ENCODE measurements at places on chromosomes 2 and 18.

GRCh38 chr2:232236200-232236599, 142.4 kb upstream of the ALPP start:
- DNase-seq: no peak

DNA sequence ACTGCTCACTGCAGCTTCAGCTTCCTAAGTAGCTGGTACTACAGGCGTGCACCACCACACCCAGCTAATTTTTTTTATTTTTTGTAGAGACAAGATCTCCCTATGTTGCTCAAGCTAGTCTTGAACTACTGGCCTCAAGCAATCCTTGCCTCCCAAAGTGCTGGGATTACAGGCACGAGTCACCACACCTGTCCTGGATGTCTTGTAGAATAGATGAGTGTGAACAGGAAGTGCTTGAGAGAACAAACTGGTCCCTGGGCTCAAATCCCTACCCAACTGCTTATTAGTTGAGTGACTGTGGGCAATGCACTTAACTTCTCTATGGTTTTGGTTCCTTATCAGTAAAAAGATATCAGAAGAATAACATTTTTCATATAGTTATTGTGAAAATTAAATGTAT, 34.2 kb downstream of the PKDCC start:
- DNase-seq: no peak

DNA sequence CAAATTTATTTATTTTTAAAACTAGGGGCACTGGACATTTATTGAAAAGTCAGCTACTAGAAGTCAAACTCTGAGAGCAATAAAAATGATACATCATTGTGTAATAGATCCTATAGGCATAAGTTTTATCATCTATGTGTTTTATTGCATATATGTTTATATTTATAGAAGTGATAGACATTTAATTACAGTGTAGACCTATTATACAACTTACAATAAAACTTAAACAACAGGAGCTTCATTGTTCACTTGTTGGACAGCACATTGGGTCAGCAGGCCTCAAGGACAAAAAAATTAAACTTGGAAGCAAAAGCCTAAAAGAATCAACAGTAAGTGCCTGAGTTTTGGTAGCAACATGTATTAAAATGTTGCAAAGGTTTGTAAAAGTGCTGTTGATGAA, 15.0 kb upstream of the ACTR2 start:
- no peak for DNase-seq

GRCh38 chr2:26886736-26887135, 38.8 kb downstream of the DPYSL5 start:
- DNase-seq: peak; percentile 4

DNA sequence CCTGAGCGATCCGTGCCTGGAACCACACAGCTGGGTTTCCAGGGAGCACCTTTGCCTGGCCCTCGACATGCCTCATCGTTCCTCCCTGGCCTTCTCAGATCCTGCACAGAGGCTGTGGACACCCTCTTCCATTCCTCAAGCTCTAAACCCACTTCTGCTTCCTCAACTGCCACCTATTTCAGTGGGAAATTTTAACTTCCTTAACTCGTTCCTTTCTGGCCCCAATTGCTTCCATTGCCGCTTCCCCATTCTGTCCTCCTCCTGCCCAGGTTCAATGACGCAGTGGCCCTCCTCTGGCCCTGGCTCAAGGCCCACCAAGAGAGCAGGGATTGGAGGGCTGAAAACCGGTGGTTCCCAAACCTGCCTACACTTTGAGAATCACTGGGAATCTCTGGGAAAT, 4.8 kb upstream of the B3GNT7 start:
- DNase-seq: no peak

DNA sequence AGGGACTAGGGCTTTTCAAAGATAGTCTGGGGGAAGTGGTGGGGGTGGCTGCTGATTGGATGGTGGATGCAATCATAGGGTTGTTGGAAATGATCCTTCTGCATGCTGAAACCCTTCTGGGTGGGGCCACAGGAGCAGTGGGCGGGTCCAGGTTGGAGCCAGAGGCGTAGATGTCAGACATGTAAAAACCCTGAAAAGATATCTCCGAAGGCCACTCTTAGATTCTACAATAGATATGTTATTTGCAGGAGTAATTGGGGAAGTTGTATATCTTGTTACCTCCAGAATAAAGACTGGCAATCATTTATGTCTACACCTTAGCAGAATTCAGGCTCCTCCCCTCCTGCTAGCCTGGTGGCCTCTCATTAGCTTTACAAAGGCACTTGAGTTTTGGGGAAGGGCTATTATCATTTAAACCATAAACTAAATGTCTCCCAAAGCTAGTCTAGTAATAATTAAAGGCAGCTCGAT, 8.2 kb upstream of the FAM98A start:
- DNase-seq: no peak

- DNase-seq: no peak
These were observed 761 bp upstream of the CHRND start for GRCh38 chr2:232525199-232525598.

DNA sequence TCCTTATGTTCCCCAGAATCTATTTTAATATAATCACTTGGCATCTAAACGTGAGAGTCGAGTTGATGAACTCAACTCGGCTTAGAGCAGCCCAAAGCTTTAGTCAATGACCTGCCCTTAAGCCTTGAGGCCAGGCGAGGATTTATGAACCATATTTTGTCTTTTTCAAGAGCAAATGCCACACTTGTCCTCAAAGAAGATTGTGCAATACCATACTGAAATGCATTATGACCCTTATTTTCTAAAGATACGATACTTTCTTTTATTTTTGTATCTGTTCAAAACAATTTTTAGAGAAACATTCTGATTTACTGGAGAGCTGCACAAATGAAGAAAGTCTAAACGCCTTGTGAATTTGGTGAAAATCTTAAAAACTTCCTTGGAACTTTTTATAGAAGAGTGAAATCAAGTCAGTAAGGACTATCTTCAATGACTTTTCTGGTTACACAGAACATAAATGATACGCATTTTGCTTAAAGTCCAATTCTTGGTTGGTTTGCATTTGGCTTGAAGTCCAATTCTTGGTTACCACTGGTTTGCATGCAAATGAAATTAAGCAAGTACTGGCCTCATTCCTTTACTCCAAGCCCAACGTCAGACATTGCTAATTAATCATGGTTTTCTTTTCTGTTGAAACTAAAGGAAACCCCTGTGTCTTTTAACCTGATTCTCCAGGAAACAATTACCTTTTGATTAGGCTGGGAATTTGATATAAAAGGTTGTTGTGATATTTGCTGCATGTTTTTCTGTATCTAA, 105.8 kb upstream of the CAVIN2 start:
- no peak for DNase-seq

DNA sequence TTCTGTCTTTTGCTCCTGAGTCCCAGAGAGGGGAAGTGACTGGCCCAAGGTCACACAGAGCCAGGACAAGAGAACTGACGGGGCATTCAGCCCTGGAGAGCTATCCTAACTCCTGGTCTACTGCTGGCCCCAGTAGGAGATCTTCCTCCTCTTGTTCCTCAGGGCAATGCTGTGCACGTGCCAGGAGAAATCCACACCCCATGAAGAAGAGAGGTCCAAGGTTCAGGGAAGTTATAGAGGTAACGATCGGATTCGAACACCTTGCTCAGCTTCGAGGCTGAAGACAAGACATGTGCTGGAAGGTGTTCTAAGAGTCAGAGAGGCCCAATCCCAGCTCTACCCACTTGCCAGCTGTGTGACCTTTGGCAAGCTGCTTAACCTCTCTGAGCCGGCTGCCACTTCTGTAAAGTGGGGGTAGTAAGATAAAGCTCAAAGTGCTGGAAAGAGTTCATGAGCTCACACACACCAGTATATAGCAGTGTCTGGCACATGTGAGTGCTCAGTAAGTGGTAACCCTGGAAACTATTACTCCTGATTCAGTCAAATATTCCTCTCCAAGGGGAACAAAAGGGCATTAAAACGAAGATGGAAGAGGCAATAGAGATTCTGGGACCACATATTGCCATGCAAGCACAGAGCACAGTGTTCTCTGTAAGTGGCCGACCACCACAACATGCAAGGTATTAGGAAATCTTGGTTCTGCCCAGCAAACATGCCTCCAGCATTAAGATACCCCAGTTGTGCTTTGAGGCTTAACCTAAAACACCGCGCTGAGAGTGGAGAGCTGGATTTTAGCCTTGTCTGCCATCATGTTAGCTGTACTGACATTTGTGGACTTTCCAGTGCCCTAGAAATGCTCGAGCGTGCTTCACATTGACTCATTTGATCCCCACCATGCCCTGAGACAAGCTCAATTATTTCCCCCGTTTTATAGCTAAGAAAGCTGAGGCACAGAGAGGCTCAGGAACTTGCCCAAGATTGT, 25.6 kb downstream of the SERTAD2 start:
- DNase-seq: no peak

- no peak for DNase-seq
These were observed 2.1 kb downstream of the C2orf81 start for GRCh38 chr2:74419345-74419744.

DNA sequence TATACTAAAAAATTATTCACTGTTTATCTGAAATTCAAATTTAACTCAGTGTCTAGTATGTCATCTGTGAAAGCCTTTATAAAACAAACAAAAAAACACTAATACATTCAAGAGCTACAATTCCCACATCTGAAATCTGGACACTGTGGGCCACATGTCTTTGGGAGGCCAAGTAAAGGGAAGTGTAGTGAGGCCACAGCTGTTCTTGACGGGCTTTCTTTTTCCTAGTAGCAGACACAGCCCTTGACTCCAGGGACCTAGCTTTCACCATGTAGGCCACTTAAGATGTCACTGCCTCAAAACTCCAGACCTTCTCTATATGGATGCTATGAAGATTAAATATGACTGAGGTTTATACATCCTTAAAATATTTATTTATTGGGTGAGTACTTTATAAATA, 91.1 kb downstream of the RBMS1 start:
- DNase-seq: no peak

DNA sequence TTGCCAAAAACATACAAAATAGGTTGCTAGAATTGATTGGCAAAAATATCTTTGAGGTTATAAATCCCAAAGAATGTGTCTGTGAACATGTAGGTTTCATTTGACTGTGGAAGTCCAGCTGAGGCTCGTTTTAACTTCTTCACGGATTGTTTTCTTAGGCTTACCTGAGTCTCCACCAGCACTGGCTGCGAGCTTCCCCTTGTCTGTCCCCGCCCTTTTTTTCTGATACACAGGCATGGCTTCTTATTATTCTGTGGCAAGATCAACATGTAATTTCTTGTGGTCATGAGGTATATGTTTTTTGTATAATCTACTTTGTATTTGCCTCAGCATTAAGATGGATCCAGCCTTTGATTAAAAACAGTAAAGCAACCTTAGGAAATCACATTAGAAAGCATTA, 7.2 kb upstream of the SLC40A1 start:
- no peak for DNase-seq

DNA sequence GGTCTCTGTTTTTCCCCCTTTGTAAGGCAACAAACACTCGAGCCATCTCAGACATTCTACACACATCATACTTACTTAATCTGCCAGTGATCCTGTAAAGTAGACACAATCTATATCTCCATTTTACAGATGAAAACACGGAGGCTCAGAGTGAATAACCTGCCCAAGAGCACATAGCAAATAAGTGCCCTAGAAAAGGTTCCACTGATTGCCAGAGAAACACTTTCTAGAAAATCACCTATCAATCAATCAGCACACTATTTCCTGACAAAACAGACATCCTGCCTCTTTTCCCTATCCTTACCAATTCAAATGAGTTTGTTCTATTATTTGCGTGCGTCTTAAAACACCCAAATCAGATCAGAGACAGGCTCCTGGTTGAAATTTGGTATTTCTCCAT, 23.9 kb downstream of the SLC66A3 start:
- no peak for DNase-seq

GRCh38 chr18:36849288-36850006, 20.5 kb downstream of the KIAA1328 start:
- DNase-seq: no peak

DNA sequence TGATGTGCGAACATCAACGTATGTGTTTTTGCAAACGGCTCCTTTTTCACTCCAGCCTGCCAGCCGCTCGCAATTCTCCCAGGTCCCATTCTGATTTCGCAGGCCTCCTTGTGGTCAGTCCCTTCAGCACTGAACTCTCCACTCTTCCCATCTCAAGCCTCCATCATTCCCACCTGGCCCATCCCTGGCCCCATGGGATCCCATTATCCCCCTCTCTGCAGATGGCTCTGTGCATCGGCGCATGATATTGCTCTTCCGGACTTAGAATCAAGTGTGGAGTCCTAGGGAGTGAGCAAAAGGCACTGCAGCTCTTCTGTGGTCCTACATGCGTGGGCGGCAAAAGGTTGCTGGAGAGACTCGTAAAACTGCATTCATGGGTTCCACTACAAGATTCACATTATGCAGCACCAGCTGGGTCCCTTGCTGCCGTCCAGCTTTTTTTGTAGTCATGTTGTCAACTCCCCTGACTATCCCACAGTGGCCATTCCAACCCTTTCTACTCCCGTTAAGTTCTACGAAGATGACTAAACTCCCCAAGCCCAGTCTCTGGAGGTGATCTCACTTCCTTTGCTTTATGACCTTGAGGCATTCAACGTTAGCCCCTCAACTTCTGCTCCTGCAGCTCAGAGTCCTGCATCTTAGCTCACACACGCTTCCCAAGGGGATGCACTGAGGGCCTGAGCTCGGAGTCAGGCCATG, 125.3 kb upstream of the NRP2 start:
- DNase-seq: no peak

GRCh38 chr2:189370719-189371118, 70.6 kb upstream of the WDR75 start:
- no peak for DNase-seq

DNA sequence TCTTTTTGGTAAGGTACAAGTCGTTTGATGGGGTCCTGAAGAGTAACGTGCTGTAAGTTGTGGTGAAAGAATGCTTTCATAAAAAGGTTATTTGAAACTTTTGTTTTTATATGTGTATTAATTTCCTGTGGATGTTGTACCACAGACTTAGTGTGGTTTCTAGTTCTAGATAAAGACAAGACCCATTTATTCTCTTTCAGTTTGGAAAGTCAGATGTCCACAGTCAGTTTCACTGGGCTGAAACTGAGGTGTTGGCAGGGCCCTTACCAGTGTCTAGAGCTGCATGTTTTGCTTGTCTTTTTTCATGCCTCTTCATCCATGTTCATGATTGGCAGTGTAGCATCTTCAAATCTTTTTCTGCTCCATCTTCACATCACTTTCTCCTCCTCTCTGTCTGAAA, 22.1 kb upstream of the DOCK10 start:
- DNase-seq: no peak

- DNase-seq: no peak
These were observed 52.8 kb upstream of the CTAGE1 start for GRCh38 chr18:22470248-22471235.

DNA sequence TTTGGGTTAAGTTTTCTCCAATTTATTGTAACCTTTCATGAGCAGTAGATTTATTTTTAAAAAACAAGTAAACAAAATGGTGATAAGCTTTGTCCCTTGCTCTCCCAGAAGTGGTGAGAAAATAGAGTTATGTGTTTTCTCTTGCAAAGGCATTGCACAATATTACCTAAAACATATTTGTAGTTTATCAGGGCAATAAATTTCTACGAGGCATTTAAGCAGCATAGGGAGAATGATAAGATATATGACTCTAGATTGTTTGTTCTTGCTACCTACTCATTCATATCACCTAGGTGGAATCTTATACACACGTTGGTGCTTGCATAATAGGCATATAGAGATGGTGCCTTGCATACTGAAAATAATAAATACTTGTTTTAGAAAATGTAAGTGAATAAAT, 201.7 kb downstream of the MYO1B start:
- DNase-seq: no peak
